Stimulated activated CD4-positive, alpha-beta T cell treated with anti-CD3 and anti-CD28 coated beads, Interleukin-12 subunit alpha, Interleukin-12 subunit beta, amount 100 ng/mL, for 24 hours (primary cell): ENCODE measurements at places on chromosomes 6 and 20.

GRCh38 chr6:69584536-69584912, 212.3 kb downstream of the LMBRD1 start:
- DNase-seq = no peak

DNA sequence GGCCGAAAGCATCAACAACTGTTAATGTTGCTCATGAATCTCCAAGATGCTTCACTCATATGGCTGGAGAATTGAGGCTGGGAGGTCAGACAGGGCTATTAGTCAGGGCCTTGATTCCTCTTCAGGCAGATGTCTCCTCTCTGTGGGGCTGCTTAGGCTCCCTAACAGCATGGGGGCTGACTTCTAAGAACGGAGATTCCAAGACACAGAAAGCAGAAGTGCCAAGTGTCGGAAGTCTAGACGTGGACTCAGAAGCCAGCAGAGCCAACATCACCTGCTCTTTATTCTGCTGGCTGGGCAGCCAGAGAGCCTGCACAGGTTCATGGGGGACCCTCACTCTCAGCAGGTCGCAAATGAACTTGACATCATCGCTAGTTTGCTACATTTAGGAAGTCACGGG, 279.8 kb downstream of the CDH26 start:
- DNase-seq = no peak

DNA sequence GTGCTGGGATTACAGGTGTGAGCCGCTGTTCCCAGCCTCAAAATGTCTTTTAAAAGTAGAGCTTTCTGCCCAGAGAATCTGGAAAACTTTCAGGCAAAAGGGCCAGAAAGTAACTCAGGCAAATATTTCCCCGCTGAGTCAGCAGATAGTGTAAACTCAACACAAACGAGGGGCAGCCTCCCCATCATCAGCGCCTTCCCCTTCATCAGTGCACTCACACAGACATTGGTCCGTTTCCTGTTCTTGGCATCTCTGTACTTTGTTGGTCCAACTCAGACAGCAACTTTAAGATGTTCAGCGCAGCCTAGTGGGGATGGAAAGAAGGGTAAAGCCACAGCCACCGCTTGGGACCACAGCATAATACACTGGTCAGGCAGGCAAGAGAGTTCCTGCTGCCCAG, 69.5 kb downstream of the CSE1L start:
- no peak for DNase-seq

- DNase-seq = no peak
Measured at GRCh38 chr6:140026546-140026945, 652.1 kb upstream of the CITED2 start.

GRCh38 chr20:18712131-18712530, 101.5 kb upstream of the SCP2D1 start:
- no peak for DNase-seq

- no peak for DNase-seq
Measured at GRCh38 chr6:31632279-31632946, 11.9 kb downstream of the PRRC2A start.

DNA sequence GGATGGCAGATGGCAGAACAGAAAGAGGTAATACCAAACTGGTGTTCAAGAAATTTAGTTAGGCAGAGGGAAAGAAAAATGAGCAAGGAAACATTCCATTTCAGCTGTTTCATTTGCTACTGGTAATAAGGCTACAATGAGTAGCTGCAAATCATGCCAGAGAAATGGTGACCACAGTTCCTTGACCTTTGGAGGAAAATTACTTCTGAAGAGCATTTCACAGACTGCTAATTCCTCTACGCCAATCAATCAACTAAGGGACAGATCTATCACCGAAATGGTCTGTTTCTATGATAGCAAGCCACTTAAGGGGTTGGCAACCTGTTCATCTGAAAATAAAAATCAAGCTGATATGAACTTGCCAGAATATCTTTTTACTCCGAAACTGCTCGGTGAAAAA, 119.5 kb downstream of the PTPRK start:
- no peak for DNase-seq

GRCh38 chr6:128167552-128167951, 266.7 kb upstream of the THEMIS start:
- no peak for DNase-seq

- no peak for DNase-seq
Measured at GRCh38 chr6:104449918-104450317, 409.8 kb downstream of the HACE1 start.

- DNase-seq = no peak
Measured at GRCh38 chr6:79385893-79386292, 151.3 kb downstream of the LCA5 start.

DNA sequence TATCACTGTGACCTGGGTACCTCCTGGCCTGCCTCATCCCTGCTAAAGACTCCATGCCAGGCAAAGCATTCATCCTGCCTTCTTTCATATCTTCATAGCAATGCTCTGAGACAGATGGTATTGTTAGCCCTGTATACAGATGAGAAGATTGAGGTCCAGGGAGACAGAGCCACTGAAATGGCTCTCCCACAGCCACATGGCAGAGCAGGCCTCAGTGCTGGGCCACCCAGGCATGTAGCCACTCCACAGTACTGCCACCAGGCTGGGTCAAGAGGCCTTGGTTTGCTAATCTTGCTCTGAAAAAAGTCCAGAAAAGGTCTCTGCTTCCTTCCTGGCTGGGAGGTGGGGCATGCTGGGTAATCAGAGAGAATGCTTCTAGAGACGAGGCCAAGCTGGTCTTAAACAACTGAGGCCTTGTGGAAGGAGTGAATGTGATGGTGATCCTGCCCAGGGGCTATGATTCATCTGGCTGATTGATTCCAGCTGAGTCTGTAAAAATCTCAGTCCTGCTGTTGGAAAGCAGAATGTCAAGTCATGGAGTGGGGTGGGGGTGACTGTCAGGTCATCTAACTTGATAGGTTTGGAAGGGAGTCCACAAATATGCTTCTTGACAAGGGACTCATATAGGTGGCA, 29.8 kb downstream of the HM13 start:
- no peak for DNase-seq

- no peak for DNase-seq
Measured at GRCh38 chr6:12481850-12482249, 191.7 kb downstream of the EDN1 start.

DNA sequence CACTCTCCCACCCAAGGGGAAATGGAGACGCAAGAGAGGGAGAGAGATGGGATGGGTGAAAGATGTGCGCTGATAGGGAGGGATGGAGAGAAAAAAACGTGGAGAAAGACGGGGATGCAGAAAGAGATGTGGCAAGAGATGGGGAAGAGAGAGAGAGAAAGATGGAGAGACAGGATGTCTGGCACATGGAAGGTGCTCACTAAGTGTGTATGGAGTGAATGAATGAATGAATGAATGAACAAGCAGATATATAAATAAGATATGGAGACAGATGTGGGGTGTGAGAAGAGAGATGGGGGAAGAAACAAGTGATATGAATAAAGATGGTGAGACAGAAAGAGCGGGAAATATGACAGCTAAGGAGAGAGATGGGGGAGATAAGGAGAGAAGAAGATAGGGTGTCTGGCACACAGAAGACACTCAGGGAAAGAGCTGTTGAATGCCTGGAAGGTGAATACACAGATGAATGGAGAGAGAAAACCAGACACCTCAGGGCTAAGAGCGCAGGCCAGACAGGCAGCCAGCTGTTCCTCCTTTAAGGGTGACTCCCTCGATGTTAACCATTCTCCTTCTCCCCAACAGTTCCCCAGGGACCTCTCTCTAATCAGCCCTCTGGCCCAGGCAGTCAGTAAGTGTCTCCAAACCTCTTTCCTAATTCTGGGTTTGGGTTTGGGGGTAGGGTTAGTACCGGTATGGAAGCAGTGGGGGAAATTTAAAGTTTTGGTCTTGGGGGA, 754 bp downstream of the TNF start:
- no peak for DNase-seq

DNA sequence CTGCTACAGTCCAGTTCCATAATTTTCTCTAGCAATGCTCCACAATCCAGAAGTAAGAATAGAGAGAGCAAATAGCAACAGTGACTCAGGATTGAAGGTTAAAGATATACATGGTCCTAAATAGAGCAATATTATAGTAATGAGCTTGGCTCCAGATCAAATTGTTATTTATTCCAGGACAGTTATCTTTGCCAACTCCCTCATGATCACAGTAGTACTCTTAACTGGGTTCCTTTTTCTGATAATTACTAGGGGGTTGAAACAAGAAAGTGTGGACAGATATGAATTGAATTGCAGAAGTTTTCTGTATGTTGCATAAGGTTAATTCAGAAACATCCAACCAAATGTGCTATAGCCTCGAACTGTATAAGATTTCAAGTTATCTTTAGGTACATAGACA, 11.9 kb downstream of the FAM184A start:
- DNase-seq = no peak

DNA sequence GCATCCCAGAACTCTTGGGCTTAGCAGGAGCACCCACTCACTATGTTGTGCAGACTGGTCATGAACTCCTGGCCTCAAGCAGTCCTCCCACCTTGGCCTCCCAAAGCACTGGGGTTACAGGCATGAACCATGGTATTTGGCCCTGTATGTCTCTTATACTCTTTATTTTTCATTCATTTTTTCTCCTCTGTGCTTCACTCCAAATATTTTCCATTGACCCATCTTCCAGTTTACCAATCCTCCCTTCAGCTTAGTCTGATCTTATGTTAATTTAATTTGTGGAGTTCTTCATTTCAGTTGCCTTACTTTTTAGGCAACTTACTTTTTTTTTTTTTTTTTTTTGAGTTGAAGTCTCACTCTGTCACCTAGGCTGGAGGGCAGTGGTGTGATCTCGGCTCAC, 79.5 kb downstream of the EZR start:
- no peak for DNase-seq

DNA sequence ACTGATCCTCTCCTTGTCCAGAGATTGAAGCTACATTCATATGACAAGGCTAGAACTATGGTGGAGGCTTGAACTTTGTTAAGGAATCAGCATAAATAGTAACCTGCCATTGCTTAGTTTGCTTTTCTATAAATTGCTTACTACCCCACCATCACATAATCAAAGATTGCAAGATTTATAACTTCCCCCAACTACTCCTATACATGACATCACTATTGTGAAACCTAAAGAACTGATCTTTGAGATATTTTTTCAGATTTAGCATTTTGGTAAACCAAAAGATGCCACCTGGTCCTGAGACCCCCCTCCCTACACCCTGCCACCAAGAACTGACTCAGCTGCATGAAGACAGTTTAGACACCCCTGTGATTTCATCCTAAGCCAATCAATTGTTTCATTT, 385.3 kb downstream of the CDC5L start:
- no peak for DNase-seq

GRCh38 chr6:16238963-16239797, 793 bp downstream of the GMPR start:
- DNase-seq = no peak

DNA sequence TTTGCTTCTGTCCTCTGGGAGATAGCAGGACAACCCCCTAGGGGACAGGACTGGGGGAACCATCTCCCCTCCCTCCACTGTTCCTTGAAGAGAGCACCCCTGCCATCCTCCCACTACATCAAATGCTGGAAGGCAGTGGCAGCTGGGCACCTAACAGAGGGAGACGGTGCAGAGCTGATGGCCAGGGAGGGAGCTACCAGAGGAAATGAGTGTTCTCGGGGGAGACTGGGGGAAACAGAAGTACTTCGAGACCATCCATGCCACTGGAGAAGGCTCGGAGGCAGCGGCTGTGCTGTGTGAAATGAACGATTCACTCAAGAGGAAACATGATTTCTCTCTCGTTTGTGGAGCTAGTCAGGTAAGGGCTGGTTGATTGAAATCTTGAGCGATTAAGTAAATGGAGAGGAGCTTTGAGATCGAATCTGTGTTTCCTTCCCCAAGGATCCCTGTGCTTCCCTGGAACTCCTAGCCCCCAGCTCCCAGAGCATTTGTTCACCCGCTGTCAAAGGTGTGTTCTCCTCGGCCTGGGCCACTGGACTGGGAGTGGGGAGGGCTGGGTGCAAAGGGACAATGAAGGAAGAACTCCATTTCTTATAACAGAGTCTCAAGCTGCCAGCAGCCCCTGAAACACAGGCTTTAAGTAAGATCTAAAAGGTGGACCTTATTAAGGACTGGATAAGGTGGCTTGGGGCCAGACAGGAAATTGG, 261.3 kb upstream of the MOCS1 start:
- no peak for DNase-seq

- no peak for DNase-seq
Measured at GRCh38 chr20:2757969-2758368, 42.5 kb downstream of the CPXM1 start.

DNA sequence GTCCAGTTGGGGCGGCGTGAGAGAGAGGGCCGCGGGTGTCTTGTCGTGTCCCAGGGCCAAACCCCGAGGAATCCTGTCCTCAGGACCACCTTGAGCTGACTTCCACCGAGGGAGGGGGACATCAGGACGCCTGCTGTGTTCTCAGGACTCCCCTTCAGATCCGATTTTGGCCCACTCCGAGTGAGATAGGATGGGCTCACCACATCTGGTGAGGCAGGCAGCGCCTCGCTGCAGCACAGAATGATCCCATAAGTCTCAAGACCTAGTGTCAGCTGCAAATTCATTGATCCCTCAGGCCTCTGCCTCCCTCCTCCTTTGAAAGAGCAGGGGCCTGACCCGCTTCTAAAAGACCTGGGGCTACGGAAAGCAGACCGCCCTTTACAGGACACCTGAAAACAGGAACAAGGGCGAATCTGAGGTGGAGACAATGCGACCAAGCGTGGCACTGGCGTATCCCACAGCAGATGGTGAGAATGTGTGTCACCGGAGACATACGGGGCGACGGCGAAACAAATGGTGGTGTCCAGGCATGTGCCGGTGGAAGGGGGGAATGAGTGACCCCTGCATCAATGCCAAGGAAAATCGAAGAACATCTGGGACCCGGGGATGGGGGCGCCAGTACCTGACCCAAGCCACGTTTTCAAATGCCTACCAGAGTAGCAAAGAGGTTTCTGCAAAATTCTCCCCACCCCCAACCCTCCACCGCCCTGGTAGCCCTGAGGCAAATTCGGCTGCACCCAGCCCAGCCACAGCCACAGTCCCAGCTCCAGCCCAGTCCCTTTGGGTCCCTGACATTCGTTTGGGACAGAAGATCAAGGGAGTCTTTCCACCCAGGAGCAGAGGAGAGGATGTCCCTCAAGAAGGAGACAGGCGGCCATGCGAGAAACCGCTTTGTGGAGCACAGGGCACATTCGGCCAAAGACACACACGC, 162.1 kb upstream of the ZNF337 start:
- DNase-seq = no peak

DNA sequence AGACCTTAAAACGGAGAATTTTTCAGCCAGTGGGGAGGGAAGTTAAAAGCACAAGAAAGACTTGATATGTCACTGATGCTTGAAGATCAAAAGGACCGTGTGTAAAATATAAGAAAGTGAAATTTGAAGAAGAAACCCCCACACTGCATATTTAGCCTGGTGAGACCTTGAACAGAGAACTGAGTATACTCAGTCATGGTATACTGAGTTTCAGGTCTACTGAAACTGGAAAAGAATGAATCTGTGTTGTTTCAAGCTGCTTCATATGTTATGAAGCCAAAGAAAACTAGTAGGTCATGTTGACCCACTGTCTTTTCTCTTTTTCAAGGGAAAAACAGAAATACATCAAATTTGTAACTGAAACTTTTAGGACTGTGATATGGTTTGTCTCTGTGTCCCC, 443.8 kb upstream of the GJE1 start:
- no peak for DNase-seq

DNA sequence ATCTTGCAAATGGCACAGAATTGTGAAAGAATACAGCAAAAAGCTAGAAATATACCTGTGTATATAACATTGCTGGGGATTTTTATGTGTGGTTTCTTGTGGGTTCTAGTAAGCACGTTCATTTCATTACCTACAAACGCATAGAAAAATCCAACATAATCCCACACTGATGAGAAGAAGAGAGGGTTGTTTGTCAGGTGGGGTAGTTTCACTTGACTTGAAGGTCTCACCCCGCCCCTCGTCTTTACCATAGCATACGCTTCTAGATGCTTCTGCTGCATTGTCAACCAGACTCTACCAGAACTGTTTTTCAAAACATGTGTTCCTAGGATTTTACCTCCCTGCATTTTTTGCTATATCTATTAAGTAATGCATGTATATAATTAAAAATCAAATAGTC, 284.1 kb upstream of the TAB2 start:
- no peak for DNase-seq
